ENCODE measurements at places on chromosomes 12 and 14. TPM values are rescaled to one million over a fixed set of nuclear protein-coding genes. Genes with fewer than 3 reads are reported as not detected.

Gene MMP17
- 2.3 TPM for total RNA-seq

Gene DIO2
- 3.5 TPM for total RNA-seq

Gene CLEC7A
- total RNA-seq = 12.6 TPM

Gene NAP1L1
- total RNA-seq = 324 TPM

Gene TUNAR
- total RNA-seq = not detected

Gene ACRBP
- 2.9 TPM for total RNA-seq

Gene REM2
- total RNA-seq = 3.3 TPM

Gene DAO
- not detected for total RNA-seq

Gene LYZ
- 214 TPM for total RNA-seq

Gene LRRK2
- total RNA-seq = 9.0 TPM

Gene CCDC175
- not detected for total RNA-seq

Gene ARG2
- total RNA-seq = 10.4 TPM

Gene CTSG
- total RNA-seq = 5.8 TPM

Gene CLEC6A
- not detected for total RNA-seq

Gene PLD4
- 0.37 TPM for total RNA-seq

Gene HSPA2
- total RNA-seq = 4.7 TPM

Gene SLC6A15
- not detected for total RNA-seq

Gene BCL11B
- total RNA-seq = 0.56 TPM

Gene NINJ2
- 14.8 TPM for total RNA-seq

Gene IL22
- total RNA-seq = not detected

Gene MFAP5
- total RNA-seq = 232 TPM

Gene RBM25
- total RNA-seq = 46.6 TPM

Gene EML1
- 44.8 TPM for total RNA-seq

Gene ENO2
- 4.6 TPM for total RNA-seq

Gene AQP2
- total RNA-seq = not detected

Gene FGD6
- 7.7 TPM for total RNA-seq

Gene CCDC198
- not detected for total RNA-seq

Gene GPR162
- total RNA-seq = 2.8 TPM

Gene NGB
- not detected for total RNA-seq
